ENCODE measurements at places on chromosomes 12 and 14.

DNA sequence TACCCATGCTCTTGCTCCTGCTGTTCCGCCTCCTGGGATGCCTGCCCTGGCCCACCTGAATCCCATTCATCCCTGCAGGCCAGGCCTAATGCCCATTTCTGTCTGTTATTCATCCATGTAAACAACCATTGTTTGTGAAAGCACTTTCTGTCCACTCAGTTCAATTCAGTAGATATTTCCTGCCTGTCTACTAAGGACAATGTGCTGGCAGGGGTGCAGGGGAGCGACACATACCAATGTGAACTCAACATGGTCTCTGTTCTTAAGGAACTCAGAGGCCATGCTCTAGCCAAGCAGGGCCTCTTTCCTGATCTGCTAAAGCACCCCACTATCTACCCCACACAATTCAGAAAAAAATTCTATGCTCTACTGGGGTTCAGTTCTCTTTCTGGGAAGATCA, 88.5 kb upstream of the ZFP36L1 start:
- no peak for DNase-seq

GRCh38 chr12:170371-171225, 43.4 kb downstream of the SLC6A12 start:
- no peak for DNase-seq

DNA sequence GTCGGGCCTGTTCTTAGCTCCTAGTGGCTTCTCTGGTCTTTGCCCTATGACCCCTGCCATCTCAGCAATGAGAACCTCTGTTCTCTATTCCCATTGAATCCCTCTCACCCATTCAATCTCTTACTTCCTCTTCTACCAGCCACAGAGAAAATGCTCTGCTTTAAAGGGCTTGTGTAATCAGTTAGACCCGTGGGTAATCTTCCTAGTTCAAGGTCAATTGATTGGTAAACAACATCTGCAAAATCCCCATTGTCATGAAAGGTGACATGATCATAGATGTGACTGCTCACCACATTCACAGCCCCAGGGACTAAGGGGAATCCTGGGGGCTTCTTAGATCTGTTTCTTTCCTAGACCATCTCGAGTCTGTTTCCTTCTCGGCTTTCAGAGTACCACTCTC, 7.2 kb upstream of the CCDC197 start:
- DNase-seq = no peak

GRCh38 chr14:79660053-79660939, 551.0 kb downstream of the DIO2 start:
- DNase-seq = peak; percentile 70

DNA sequence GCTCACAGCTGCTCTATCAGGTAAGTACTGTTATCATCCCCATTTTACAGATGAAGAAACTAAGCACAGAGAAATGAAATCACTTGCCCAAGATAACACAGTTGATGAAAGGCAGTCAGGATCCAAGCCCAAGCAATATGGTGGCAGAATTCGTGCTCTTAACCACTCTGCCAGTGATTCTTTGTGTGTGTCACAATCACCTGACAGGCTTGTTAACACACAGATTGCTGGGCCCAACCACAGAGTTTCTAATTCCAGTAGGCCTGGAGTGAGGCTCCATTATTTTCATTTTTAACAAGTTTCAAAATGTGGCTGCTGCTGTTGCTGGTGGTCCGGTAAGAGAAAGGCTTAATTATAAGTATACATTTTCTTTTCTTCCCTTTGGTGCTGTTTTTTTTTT, 134.2 kb downstream of the TGFB3 start:
- DNase-seq = no peak

GRCh38 chr12:12349711-12350665, at the start of gene MANSC1:
Gene MANSC1, minus strand, starts transcription at chr12:12350242. Its CDS starts 6,928 bp downstream, at chr12:12343314.
- peak; percentile 61 for DNase-seq

DNA sequence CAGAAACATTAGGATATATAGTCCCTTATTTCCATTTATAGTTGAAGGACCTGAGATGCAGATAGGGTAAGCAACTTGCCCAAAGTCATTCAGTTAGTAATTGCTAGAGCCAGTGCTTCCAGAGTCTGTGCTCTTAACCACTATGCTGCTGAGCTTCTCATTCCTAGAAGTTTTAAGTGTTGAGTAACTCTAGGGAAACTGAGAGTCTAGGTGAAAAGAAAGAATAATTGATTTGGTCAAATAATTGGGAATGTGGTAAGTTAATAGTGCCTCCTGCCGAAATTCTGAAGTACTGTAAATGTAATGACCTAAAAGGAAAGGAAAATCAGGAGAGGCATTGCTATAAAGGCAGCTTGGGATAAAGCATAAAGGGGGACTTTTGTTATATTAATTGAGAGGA, 14.1 kb downstream of the PYROXD1 start:
- no peak for DNase-seq

GRCh38 chr14:36524874-36525745, 5.1 kb upstream of the NKX2-1 start:
- DNase-seq = no peak

GRCh38 chr14:35879654-35880249, 53.6 kb downstream of the BRMS1L start:
- peak; percentile 23 for DNase-seq

GRCh38 chr12:79561401-79562132, 129.2 kb downstream of the PAWR start:
- no peak for DNase-seq

- no peak for DNase-seq
These were observed 18.1 kb downstream of the BCL11B start for GRCh38 chr14:99253890-99254289.

DNA sequence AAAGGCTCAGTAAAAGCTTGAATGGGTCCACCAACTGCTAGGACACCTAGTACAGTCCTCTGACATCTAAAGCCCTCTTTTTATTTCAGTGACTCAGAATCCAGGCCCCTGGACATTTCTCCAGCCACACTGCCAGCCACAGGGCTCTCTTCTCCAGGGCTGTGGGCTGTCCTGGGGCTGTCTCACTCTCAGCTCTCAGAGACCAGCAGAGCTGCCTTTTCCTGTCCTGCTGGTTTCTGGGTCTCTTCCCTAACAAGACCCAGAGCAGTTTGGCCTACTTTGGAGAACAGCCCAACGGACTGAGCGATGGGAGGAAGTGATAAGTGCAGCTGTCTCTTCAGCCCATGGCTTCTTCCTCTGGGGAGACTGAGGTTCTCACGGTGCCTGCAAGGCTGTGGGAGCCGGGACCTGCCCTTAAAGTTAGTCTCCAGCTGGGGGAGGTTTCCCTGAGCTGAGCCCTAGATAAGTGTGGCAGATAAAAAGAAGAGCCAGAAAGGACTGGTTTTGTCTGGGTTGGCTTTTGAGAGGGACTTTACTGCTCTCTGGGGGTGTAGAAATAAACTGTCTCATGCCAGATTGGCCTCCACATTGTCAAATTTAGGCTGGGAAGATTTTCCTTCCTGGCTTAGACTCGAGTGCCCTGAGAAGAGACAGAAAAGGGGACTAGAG, 979.8 kb downstream of the VRK1 start:
- no peak for DNase-seq

DNA sequence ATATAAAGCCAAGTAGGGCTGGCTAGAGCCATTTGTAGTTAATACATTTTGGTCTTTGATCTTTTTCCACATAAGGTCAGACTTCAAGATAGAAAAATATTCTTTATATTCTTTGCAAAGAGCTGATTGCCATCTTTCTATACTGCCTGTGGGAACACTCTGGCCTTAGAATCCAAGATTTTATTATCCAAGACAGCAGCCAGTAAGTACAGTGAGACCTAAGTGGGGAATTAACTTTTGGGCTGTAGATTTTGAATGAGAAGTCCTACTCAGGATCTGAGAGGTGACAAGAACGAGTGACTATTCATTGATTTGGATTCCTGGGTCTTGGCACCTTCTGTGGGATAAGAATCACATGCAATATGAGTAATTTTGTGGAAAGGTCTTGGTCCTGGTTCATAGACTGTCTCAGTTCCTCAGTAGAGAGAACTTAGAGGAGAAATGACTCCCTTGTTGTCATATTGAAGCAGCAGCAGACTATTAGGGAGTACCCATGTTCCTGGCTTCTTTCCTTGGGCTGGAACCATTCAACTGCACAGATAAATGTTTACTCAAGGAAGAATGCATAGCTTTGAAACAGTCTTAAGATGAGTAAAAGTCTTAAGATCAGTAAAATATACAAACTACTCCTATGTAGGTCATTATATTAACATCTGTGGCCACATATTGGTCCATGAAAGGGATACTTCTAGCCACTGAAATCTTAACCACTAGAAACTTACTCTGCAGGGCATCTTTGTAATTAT, 353.8 kb downstream of the RAD51B start:
- DNase-seq = no peak

- no peak for DNase-seq
These were observed 13.9 kb upstream of the PUS1 start for GRCh38 chr12:131915000-131915689.

- no peak for DNase-seq
These were observed 143.4 kb upstream of the ARHGAP5 start for GRCh38 chr14:31933716-31934115.

GRCh38 chr14:65424531-65424930, 12.0 kb downstream of the FUT8 start:
- no peak for DNase-seq

DNA sequence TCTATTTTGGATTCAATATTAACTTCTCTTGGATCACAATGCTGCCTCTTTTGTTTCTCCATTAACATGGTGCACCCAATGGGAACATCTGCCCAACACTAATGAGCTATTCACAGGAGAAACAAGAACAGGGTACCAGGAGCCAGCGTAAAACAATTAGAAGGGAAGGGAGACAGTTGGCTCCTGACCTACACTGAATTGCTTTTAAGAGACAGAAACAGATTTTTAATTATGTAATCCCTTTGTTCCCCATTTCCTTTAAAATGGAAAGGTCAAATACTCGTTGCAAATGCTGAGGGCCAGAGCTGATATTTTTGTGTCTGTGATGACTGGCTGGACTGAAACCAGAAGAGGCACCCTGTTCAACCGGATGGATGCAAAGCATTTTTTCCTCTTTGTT, 108.3 kb downstream of the SEC23A start:
- DNase-seq = peak; percentile 27

GRCh38 chr14:95701846-95702221, 12.1 kb downstream of the TCL1A start:
- no peak for DNase-seq

DNA sequence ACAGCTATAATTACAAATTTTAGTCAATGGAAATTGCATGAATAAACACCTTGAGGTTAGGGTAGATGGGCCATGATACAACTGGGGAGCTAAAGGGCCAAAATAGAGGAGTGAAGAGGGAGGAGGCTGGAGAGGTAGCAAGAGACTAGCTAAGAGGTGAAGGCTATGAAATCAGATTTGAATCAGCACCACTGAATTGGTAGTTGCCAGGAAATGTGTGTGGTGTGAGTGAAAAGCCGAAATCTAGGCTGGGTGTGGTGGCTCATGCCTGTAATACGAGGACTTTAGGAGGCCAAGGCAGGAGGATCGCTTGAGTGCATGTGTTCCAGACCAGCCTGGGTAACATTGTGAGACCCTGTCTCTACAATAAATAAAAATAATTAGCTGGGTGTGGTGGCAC, 22.7 kb downstream of the YY1 start:
- no peak for DNase-seq

- DNase-seq = no peak
These were observed 7.6 kb downstream of the TECPR2 start for GRCh38 chr14:102370305-102370809.

DNA sequence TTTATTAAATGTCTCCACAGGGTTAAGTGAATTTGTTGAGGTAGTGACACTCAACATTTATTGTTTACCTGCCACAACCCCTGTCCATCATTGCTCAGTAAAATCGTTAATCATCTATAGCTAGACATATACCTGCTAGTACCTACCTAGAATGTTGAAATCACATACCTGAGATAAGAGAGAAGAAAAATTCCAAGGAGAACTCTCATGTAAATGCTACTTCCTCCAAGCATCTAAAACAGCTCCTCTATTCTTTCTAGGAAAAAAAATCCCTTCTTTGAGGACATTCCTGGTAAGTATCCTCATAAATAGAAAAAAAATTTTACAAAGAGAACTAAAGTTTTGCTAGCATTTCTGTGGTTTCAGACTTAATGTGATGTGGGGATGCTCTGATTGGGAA, 325.1 kb downstream of the DAD1 start:
- no peak for DNase-seq

DNA sequence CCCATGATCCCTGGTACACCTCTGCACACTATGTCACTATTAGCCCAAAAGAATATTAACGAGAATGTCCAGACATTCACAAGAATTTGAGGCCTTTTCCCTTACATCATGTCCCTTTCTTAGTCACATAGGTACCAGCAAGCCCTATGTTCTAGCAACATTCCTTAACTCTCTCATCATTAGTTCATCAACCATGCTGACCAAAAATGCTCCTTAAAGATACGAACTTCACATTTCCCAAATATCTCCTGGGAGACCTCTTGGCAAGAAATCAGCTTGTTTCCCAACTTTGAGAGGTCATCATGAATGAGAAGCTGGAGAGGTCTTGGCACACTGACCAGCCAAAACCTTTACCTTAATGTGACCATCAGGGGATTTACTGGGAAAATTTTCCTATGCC, 4.6 kb downstream of the SALL2 start:
- no peak for DNase-seq

DNA sequence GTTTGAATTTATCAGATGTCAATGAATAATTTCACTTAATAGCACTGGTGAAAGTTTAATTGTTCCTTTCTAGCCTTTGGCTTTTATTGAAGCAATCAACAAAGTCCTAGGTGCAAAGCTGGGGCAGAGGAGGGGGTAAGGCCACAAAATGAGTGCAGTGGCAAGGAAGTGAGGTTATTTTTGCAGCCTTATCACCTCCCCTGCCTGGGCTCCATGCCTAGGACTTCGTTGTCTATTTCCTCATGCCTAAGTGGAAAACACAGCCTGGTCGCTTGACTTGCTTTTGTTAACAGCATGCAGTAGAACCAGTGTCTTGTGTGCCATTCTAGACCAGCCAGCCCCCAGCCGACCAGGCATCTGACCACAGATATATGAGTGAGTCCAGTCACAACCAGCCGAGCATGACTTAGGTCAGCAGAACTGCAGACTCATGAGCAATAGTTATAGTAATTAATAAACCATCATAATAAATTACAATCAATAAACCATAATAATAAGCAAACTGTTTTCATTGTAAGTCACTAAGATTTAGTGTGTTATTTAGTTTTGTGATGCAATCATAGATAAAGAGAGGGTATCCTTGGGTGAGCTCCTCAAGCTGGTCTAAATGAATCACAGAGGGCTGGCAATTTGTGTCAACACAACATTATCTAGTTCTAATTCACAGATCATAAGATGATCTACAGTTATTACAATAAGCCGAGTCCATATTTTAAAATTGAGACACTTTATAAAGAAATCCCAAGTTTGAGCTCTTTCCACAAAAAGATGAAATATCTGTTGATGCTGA, 156.8 kb downstream of the GLT1D1 start:
- no peak for DNase-seq

GRCh38 chr12:46686267-46686942, 139.4 kb downstream of the SLC38A4 start:
- no peak for DNase-seq

- peak; percentile 50 for DNase-seq
These were observed 35.9 kb downstream of the FBLN5 start for GRCh38 chr14:91911474-91912032.

- no peak for DNase-seq
These were observed 24.8 kb downstream of the GOLGA3 start for GRCh38 chr12:132803888-132804287.

GRCh38 chr12:1213618-1214205, 222.7 kb downstream of the ERC1 start:
- no peak for DNase-seq

- peak; percentile 79 for DNase-seq
These were observed 105.0 kb downstream of the PPP2R5E start for GRCh38 chr14:63438065-63438757.

- DNase-seq = no peak
These were observed 354.4 kb downstream of the EGLN3 start for GRCh38 chr14:33596211-33597080.
